Suppressor macrophage treated with lipopolysaccharide for 1 hour (primary cell): ENCODE measurements at places on chromosomes 4 and X.

DNA sequence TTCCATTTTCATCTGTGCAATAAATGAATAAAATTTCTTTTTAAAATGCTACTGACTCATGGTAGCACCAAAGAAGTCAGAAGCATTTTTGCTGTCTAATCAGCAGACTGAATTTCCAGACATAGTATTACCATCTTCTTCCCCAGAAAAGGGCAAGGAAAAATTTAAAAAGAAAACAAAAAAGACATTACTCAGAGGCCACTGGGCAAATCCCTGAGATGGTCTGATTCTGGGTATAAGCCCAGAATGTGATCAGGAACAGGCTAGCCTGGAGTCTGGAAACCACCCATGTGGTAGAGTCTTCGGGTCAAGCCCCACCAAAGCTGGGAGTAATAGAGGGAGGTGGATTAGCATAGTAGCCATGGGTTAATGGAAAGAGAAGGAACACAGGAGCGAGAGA, 342.8 kb downstream of the FBXW7 start:
- peak; percentile 7 for DNase-seq

GRCh38 chrX:103215425-103215991, 600 bp downstream of the BEX4 start:
- no peak for DNase-seq

GRCh38 chr4:7516096-7516772, 81.5 kb upstream of the PSAPL1 start:
- DNase-seq: no peak

GRCh38 chr4:154390324-154390723, 101.3 kb downstream of the DCHS2 start:
- DNase-seq: no peak

- no peak for DNase-seq
These were observed 36.3 kb downstream of the DTHD1 start for GRCh38 chr4:36317721-36318120.

DNA sequence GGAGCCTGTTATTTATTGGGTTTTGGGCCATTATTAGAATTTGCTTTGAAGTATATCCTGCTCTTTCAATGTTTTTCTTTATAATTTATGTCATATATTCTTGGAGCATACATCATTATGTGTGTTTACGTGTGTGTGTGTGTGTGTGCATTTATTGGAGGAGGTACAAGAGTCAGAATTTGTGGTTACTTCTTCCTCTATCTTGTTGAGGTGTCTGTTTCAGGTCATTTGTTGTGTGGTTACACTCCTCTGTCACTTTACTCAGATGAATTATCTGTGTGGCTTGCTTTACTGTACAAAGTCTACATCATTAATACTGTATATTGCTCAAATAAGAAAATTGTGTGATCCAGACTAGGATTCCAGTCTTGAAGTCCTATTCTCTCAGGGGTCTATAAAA, 1957.4 kb upstream of the TENM3 start:
- no peak for DNase-seq

DNA sequence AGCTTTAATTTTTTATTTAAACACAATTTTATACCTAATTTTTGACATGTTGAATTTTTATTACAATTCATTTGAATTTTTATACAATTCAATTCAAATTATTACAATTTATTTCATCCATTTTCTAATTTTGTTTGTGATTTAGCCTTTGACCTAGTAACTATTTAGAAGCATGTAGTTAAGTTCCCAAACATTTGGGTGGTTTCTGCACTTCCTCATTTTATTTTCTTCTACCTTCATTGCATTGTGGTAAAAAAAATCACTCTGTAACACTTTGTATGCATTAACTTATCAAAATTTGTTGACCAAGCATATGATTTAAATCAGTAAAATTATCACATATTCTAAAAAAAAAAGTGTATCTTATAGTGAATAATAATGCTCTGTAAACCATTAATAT, 928.9 kb downstream of the ARAP2 start:
- no peak for DNase-seq
